ENCODE measurements at places on chromosomes 13 and 19.

DNA sequence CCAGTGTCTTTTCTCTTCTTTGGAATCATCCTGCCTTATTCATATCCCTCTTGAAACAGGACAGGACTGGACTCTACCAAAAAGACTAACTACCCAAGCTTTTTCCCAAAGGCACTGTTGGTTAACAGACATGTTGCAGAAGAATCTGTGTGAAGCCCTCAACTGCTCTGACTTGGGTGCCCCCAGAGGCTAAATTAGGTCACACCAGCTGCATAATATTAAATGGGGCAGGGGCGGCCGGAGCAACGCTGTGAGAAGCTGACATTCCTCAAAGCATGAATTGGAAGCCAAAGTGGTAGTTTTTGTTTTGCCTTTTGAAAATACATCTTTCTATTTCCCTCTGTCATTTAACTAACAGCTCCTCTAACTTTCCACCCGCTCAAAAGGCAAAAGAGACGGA, 185.9 kb downstream of the LHFPL6 start:
- H3K4me3 ChIP-seq: no peak overlapping the region
- H3K27me3 ChIP-seq: no peaks in the 10 kb centered on the region
- DNase-seq: no peak
- H3K27ac ChIP-seq: no peak overlapping the region
- H3K36me3 ChIP-seq: no peaks in the 10 kb centered on the region
- H3K4me1 ChIP-seq: no peaks in the 10 kb centered on the region

DNA sequence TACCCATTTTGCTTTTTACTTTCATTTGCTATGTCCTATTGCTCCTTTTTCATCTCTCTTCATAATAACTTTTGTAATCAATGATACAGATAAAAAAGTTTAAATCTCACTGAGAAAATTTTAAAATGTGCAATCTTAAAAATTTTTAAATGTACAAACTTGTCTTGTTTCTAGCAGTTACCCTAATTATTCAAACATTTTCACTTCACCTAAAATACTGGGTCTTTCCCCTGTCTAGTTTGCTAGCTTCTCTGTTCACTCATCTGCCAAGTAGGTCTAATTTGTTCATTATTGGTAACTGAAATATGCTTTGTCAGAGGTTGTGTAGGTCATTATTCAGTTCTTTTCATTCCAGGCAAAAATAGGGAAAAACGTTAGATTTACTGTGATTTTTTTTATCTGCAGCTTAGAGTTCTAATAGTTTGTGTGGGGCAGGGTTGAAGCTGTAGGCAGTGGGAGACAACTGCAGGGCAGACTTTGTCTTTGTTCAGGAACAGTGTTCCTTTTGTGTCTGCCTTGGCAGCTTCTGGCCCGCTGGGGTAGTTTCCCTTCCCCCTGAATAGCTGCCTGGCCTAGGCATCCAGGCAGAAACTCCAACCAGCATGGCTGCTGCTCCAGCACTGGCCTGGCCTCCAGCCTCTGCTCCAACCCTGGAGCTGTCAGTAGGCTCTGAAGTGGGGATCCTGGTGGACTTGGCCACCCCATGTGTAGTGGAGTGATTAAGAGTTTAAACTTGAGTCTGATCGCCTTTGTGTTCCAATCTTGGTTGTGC, 48.5 kb downstream of the WDFY2 start:
- no peak overlapping the region for H3K4me3 ChIP-seq
- H3K36me3 ChIP-seq: no peaks in the 10 kb centered on the region
- no peaks in the 10 kb centered on the region for H3K27me3 ChIP-seq
- peaks cover 26% of the 10 kb centered on the region for H3K4me1 ChIP-seq
- H3K27ac ChIP-seq: no peak overlapping the region
- peak; percentile 23 for DNase-seq

GRCh38 chr19:44573627-44574026, 39.7 kb upstream of the IGSF23 start:
- H3K27me3 ChIP-seq: no peaks in the 10 kb centered on the region
- H3K27ac ChIP-seq: no peak overlapping the region
- no peaks in the 10 kb centered on the region for H3K4me1 ChIP-seq
- no peaks in the 10 kb centered on the region for H3K36me3 ChIP-seq
- no peak for DNase-seq
- no peak overlapping the region for H3K4me3 ChIP-seq

GRCh38 chr13:49629947-49630346, 1.6 kb downstream of the ARL11 start:
- no peaks in the 10 kb centered on the region for H3K36me3 ChIP-seq
- DNase-seq: no peak
- no peak overlapping the region for H3K27ac ChIP-seq
- no peaks in the 10 kb centered on the region for H3K4me1 ChIP-seq
- no peaks in the 10 kb centered on the region for H3K27me3 ChIP-seq
- H3K4me3 ChIP-seq: no peak overlapping the region

DNA sequence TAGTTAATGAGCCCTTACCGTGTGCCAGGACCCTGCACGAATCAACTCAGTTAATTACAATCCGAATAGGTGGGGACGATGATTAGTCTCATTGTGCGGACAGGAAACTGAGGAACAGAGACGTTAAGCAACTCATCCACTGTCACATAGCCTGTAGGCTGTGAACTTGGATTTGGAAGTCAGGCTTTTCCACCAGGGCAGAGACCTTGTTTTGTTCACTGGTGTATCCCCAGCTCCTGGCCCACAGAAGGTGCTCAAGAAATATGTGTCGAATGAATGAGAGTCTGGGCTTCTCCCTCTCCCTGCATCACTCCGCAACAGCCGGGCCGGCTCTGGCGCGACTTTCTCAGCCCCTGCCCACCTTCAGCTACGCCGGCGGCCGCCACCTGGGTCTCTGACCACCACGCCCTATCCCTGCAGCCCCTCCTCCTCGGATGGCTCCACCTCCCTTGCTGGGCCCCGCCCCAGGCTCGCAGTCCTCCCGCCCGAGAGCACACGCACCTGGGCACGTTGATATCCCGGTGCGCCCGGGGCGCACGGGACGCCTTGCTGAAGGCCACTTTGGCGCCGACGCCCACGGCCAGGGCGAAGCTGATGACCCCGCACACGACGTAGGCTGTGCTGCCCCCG, 1.3 kb downstream of the SHISA7 start:
- H3K27ac ChIP-seq: no peak overlapping the region
- peaks cover 45% of the 10 kb centered on the region for H3K27me3 ChIP-seq
- H3K36me3 ChIP-seq: no peaks in the 10 kb centered on the region
